ENCODE measurements at places on chromosomes 5 and 9.
A peak's percentile ranks its signal among the peaks of the same experiment; 100 is the strongest.

GRCh38 chr5:180950291-180950949, 38.2 kb upstream of the BTNL3 start:
- no peak overlapping the region for H3K4me3 ChIP-seq
- no peaks in the 10 kb centered on the region for H3K27me3 ChIP-seq
- H3K4me1 ChIP-seq, result peaks cover 3% of the 10 kb centered on the region
- no peaks in the 10 kb centered on the region for H3K36me3 ChIP-seq
- H3K27ac ChIP-seq, result no peak overlapping the region
- no peak for DNase-seq

GRCh38 chr5:74201334-74202081, 439.0 kb downstream of the ENC1 start:
- no peak overlapping the region for H3K27ac ChIP-seq
- DNase-seq, result peak; percentile 5
- H3K36me3 ChIP-seq, result no peaks in the 10 kb centered on the region
- H3K4me1 ChIP-seq, result no peaks in the 10 kb centered on the region
- peaks cover 10% of the 10 kb centered on the region for H3K27me3 ChIP-seq

- no peaks in the 10 kb centered on the region for H3K4me1 ChIP-seq
- H3K4me3 ChIP-seq, result no peak overlapping the region
- no peak overlapping the region for H3K27ac ChIP-seq
- DNase-seq, result no peak
Measured at GRCh38 chr5:153136910-153137614, 353.4 kb upstream of the GRIA1 start.

GRCh38 chr5:116645627-116646026, 71.0 kb upstream of the SEMA6A start:
- no peaks in the 10 kb centered on the region for H3K27me3 ChIP-seq
- no peak for DNase-seq
- H3K4me3 ChIP-seq, result no peak overlapping the region
- no peaks in the 10 kb centered on the region for H3K36me3 ChIP-seq
- H3K27ac ChIP-seq, result no peak overlapping the region

- no peaks in the 10 kb centered on the region for H3K4me1 ChIP-seq
- H3K27ac ChIP-seq, result no peak overlapping the region
- H3K36me3 ChIP-seq, result no peaks in the 10 kb centered on the region
- peak; percentile 5 for DNase-seq
- H3K27me3 ChIP-seq, result peaks cover 2% of the 10 kb centered on the region
Measured at GRCh38 chr5:42514754-42515153, 91.5 kb downstream of the GHR start.

DNA sequence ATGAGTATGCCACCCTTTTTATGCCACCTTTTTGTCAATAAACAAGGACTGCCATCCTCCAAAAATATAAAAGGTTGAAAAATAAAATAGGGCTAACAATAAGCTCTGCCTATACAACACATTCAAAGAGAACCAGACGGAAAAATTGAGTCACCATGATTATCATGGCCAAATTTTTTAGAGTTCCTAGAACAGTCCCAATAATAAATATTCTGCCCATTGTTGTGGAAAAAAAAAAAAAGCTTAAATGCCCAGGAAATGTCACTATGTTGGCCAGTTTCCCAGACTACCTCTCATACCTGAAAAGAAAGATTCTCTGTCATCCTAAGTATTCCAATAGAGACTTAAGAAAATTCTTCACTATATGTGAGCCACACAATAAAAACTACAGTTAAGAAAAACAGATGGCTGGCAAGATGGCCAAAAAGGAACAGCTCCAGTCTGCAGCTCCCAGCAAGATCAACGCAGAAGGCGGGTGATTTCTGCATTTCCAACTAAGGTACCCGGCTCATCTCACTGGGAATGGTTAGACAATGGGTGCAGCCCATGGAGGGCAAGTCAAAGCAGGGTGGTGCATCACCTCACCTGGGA, 149.0 kb downstream of the TMEM161B start:
- no peak overlapping the region for H3K27ac ChIP-seq
- H3K36me3 ChIP-seq, result no peaks in the 10 kb centered on the region
- no peaks in the 10 kb centered on the region for H3K4me1 ChIP-seq
- peaks cover 13% of the 10 kb centered on the region for H3K27me3 ChIP-seq
- no peak for DNase-seq
- no peak overlapping the region for H3K4me3 ChIP-seq

DNA sequence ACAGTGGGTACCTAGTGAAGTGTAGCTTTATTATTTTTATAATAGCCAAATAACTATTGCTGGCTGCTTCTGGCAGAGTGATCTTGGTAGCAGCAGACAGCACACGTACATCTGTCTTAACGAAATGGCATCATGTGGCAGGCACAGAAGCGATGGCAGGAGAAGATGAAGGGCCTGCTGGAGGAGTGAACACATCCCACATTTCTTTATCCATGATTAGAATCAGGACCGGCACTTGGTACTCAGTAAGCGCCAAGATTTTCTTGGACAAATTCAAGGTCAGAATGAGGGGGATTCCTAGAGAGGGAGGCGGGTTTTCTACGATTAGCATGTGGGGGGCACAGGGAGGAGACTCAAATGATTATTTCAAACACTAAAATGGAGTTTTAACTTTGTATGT, 23.0 kb upstream of the ZNF366 start:
- no peak overlapping the region for H3K4me3 ChIP-seq
- no peaks in the 10 kb centered on the region for H3K36me3 ChIP-seq
- no peak for DNase-seq
- no peak overlapping the region for H3K27ac ChIP-seq

DNA sequence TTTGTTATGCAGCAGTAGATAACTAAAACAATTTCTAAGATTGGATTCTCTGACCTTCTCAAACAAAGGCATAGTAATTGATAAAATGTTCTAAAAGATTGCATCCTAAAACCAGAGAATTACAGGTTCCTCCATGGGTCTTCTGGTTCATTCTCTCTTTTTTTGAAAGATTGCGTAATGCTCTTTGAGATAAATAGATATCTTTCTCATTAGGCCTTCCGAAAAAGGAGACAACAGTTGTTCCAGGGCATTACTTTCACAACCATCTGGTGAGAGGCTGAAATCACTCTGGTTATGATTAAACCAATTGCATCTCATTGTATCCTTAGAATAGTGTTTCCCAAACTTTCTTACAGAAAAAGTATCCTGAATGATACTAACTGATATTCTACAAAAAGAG, 174.7 kb upstream of the NREP start:
- H3K4me3 ChIP-seq, result no peak overlapping the region
- H3K27me3 ChIP-seq, result no peaks in the 10 kb centered on the region
- no peaks in the 10 kb centered on the region for H3K4me1 ChIP-seq
- H3K36me3 ChIP-seq, result no peaks in the 10 kb centered on the region

DNA sequence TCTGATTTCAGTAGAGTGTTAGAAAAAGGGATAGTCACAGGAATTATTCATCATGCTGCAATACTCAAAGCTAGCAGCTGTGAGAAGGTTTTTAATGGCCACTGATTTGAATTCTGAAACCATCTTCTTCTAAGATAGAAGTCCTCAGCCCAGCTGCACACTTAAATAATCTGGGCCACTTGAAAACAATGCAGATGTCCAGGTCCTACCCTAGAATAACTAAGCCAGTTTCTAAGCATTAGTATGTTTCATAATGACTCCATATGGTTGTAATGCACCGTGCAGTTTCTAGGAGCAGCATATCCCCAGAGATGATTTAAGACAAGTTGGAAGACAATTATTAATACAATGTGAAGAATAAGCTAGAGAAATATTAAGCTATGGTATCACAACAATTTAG, 159.9 kb upstream of the FBXL17 start:
- H3K36me3 ChIP-seq, result no peaks in the 10 kb centered on the region
- H3K27ac ChIP-seq, result no peak overlapping the region
- H3K27me3 ChIP-seq, result peaks cover 6% of the 10 kb centered on the region
- no peak overlapping the region for H3K4me3 ChIP-seq
- no peak for DNase-seq

- no peaks in the 10 kb centered on the region for H3K4me1 ChIP-seq
- DNase-seq, result no peak
- H3K36me3 ChIP-seq, result no peaks in the 10 kb centered on the region
- H3K27me3 ChIP-seq, result peaks cover 18% of the 10 kb centered on the region
- H3K4me3 ChIP-seq, result no peak overlapping the region
Measured at GRCh38 chr5:107604990-107605389, 65.7 kb downstream of the EFNA5 start.

DNA sequence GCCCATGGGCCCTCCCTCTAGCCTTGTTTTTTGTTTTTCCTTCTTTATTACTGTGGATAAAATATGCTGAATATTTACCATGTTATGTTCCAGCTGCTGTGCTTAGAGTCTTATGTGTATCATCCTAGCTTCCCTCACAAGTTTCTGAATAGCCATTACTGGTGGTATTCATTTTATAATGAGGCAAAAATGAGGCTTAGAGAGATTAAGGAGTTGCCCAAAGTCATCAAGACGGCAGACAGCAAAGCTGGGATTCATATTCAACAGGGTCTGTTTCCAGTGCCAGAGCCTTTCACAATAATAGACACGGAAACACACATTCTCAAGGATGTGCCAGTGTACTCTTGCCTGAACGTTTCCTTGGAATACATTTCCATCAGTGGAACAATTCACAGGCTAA, 258.1 kb downstream of the CTNND2 start:
- H3K27ac ChIP-seq, result no peak overlapping the region
- H3K27me3 ChIP-seq, result no peaks in the 10 kb centered on the region
- no peak overlapping the region for H3K4me3 ChIP-seq
- H3K36me3 ChIP-seq, result no peaks in the 10 kb centered on the region

DNA sequence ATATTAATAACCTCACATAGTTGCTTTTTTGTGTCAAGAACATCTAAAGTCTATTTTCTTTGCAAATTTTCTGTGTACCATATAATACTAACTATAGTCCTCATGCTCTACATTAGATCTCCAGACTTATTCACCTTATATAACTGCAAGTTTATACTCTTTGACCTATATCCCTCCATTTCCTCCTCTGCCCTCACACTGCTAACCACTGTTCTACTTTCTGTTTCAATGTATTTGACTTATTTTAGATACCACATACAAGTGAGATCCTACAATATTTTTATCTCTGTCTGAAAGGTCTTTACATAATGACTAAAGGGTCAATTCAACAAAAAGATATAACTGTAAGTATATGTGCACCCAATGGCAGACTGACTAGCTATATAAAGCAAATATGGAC, 789.7 kb upstream of the ZNF608 start:
- H3K27ac ChIP-seq, result no peak overlapping the region
- no peaks in the 10 kb centered on the region for H3K36me3 ChIP-seq
- no peak overlapping the region for H3K4me3 ChIP-seq
- H3K4me1 ChIP-seq, result no peaks in the 10 kb centered on the region
- no peak for DNase-seq
- no peaks in the 10 kb centered on the region for H3K27me3 ChIP-seq

DNA sequence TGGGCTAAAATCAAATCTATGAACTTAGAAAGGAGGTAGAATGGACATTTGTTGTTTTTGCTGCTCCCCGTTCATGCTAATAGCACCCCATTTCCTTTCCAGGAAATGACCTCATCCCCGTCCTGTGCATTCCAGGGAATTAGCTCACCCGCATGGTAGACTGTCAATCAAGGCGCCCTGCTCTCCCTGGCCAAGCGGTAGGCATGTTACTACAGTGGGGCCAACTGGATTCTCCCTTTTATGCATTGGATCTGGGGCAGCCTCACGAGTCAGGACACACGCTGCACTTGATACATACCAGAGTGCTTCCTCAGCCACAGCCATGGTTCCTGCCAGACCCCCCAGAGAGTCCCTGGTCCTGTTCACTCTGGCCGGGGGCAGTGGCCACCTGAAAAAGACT, 111.0 kb upstream of the PTCH1 start:
- H3K27me3 ChIP-seq, result peaks cover 6% of the 10 kb centered on the region
- H3K4me3 ChIP-seq, result no peak overlapping the region
- DNase-seq, result no peak
- H3K4me1 ChIP-seq, result peaks cover 20% of the 10 kb centered on the region
- no peak overlapping the region for H3K27ac ChIP-seq

DNA sequence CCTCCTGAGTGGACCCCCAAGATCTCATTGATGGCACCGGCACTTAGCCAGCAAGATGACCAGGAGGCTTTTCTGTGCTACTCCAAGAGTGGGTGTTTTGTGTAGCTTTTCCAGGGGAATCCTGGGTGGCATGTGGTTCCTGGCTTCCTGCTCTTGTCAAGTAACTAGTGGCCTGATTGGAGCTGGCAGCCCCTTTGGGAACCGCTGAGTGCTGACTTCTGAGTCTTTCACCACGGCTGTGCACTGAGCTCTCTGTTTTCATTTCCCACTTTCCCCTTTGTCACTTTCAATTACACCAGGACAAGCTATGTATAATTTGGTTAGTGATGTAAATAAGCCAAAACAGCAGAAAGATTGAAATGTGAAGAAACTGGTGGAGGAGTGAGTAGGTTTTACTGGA, 255.4 kb downstream of the GOLPH3 start:
- no peak for DNase-seq
- no peak overlapping the region for H3K27ac ChIP-seq
- no peak overlapping the region for H3K4me3 ChIP-seq
- H3K4me1 ChIP-seq, result no peaks in the 10 kb centered on the region
- H3K27me3 ChIP-seq, result no peaks in the 10 kb centered on the region

DNA sequence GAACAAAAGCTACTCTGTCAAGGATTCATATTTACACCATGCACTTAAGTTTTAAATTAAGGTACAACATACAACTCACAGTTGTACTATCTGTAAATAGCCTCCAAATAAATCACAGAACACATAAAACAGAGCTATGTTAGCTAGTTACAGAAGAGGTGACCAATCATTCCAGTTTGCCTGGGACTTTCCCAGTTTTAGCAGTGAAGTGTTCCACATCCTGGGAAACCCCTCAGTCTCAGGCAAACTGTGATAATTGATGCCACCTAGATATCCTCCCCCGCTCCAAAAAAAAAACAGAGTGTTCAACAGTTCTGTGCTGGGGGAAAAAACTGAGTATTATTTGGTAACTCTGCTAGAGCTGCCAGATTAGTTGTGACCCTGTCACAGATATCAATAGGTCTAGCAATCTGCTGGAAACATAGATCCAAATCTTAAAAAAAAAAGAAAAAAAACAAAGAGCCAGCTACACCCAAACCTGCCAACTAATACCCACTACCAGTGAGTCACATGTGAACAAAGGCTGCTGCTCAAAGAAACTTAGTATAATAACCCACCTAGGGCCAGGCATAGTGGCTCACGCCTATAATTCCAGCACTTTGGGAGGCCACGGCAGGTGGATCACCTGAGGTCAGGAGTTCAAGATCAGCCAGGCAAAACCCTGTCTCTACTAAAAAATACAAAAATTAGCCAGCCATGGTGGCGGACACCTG, 5.7 kb downstream of the TBCA start:
- no peaks in the 10 kb centered on the region for H3K27me3 ChIP-seq
- no peak for DNase-seq
- no peak overlapping the region for H3K27ac ChIP-seq
- no peak overlapping the region for H3K4me3 ChIP-seq

GRCh38 chr5:76363352-76364225, 39.5 kb upstream of the IQGAP2 start:
- no peaks in the 10 kb centered on the region for H3K27me3 ChIP-seq
- DNase-seq, result no peak
- H3K4me1 ChIP-seq, result peaks cover 17% of the 10 kb centered on the region
- H3K4me3 ChIP-seq, result no peak overlapping the region
- no peak overlapping the region for H3K27ac ChIP-seq

DNA sequence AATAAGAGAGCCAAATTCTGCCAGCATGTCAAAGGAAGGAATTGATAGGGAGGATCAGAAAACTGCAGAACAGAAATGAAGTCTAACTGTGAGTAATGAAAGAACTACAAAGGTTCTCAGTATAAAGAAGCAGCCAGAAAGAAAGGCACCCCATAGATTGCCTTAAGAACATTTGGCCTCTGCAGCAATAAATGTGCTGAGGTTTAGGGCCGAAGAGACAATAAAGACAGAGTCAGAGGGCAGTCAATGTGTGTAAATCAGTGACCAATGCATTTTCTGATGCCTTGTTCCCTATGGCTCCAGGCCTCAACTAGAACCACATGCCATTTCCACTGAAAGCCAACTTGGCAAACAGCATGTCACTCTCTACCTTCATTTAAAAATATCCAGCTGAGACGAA, 281.0 kb downstream of the HINT1 start:
- H3K27ac ChIP-seq, result no peak overlapping the region
- no peak overlapping the region for H3K4me3 ChIP-seq
- H3K36me3 ChIP-seq, result no peaks in the 10 kb centered on the region
- H3K4me1 ChIP-seq, result peaks cover 6% of the 10 kb centered on the region
- peaks cover 3% of the 10 kb centered on the region for H3K27me3 ChIP-seq
